ENCODE measurements at places on chromosomes 4 and X.

DNA sequence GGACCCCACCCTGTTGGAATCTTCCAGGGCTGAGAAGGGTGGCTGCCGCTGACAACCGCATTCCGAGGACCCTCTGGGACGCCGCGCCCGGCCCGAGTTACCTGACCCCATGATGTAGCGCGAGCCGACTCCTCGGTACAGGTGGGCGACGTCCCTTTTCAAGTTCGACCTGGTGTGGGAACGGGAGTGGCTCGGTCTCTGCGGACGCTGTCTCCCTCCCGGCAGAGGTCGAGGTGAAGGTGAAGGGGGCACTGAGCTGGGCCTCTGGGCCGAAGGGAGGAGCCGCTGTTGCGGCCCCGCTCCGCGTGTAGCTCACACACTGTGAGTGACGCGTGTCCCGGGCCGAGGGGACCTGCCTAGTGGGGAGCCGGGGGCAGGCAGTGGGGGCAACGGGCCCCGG lies 4.5 kb downstream of the GTPBP6 start:
- DNase-seq = no peak

- no peak for DNase-seq
These were observed 133.0 kb upstream of the PLS3 start for GRCh38 chrX:115427861-115428410.

- DNase-seq = no peak
These were observed 144.8 kb upstream of the GALNTL6 start for GRCh38 chr4:171668403-171668802.

DNA sequence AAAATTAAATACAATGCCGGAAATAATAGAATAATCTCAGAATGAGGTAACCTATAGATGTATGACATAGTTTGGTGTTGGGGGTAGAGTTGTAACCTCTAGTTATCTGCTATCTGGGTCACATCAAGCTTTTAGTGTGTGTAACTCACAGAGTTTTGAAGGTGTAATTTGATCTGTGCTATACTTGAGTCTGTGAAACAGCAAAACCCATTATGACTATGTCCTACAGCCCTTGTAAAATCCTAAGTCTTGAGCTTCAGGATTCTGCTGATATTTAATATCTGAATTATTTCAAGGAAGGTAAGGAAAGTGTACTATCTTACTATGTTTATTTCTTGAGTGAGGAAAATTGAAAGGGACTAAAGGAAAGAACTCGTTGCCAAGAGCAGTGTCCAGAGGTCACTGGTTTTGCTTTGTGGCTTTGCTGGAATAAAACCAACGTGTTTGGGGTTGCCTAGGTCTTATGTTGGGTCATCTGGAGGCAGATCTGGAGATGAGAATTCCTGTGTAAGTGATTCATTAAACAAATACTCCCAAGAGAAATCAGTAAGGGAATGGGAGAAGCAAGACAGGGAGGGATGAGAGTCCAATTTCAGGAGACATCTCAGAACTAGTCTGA lies 107.8 kb upstream of the CBLL2 start:
- DNase-seq = no peak

Data from stimulated activated CD8-positive, alpha-beta memory T cell treated with anti-CD3 and anti-CD28 coated beads, Interleukin-4, amount 100 ng/mL, for 4 hours (primary cell).